HEK293T (cell line): ENCODE measurements at places on chromosomes 5 and 9.

DNA sequence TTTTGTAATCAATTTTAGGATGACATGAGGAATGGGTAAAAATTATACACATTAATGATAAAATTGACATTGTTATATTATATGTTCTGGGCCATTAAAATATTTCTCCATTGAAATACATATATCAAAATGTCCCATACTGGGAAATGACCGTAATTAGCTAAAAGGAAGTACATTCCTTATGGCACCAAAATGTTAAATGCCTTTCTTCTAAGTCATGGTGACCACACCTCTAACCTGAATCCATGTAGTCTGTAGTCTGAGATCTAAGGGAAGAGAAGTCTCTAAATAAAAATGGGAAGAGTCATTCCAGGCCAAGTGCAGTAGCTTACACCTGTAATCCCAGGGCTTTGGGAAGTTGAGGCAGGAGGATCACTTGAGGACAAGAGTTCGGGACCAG lies 10.0 kb upstream of the GDA start:
- no peak for DNase-seq

GRCh38 chr5:111454776-111455175 lies 57.6 kb downstream of the STARD4 start:
- no peak for DNase-seq

- DNase-seq, result no peak
These were observed 43.2 kb upstream of the NKX2-5 start for GRCh38 chr5:173278172-173278571.

DNA sequence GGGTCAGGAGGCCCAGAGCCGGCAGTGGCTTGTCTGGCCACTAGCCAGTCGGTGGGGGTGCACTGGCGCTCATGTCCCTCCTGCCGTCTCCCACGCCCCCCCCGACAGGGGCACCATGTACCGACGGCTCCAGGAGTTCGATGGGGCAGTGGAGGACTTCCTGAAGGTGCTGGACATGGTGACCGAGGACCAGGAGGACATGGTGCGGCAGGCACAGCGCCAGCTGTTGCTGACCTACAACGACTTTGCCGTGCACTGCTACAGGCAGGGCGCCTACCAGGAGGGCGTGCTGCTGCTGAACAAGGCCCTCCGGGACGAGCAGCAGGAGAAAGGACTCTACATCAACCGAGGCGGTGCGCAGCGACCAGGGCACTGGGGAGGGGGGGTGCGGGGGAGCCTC lies 8.1 kb downstream of the TTC16 start:
- no peak for DNase-seq

DNA sequence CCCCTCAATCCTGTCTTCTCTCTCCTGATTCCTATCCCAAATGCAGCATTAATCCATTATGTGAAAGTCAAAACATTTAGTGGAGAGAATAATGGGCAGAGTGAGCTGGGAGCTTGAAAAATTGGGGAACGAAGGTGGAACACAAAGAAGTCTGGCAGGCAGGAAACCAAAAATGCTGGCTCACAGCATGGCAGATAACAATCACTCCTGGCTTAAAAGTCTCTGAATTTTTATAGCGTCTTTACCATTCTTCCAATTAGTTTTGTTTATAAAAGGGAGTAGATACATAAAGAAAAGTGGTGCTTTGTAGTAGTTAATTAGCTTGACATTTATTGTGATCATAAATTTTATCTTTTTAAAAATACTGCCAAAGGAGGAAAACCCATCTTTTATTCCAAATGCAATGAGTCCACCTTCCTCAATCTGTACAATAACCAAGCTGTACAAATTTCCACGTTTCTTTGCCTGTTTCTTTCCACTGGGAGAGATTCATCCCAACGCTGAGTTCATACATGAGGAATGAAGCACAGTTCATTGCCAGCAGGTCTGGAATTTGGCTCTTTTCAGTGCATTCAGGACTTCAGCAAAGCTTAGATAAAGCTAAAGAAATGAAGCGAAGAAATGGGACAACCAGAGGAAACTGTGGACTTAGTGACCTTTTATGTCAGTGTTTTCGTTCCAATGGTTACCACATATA lies 174.7 kb downstream of the HMHB1 start:
- DNase-seq, result no peak

DNA sequence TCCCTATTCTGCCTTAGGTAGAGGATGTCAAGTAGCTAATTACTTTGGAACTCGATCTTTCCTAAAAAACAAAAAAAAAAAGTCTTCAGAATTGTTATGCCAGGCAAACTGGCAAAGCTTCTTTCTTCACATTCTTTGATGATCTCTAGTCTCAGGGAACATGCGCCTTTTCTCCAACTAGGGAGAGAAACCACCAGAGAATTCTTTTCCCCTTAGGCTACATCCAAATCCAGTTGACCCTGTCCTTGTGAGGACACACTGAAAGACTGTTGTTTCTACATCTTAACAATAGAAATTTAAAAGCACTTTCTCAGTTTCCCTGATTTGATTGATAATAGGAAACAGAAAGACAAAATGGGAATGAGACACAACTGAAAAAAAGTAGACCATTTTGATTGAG lies 94.7 kb upstream of the ITGA2 start:
- no peak for DNase-seq

DNA sequence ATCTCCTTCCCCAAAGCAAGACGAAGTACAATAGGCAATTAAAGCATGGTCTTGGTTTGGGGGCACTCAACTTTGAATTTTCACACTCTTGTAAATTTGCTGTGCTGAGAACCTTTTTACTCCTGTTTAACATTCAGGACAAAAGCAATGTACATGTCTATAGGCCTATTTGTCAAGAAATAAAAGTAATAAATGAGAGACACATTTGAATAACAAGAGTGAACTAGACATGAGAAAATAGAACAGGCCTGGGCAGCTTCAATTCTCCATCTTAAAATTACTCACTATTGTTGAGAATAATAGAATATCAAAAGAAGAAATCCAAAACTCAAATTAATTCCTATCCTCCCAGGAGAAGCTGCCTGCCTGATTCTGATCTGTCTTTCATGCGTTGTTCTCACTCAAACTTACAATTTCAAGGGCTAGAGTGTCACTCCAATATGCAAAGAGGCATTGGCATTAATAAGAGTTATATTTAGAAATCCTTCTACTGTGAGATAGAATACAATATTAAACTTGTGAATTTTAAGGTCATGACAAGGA lies 192.9 kb upstream of the CCNG1 start:
- DNase-seq, result no peak

GRCh38 chr5:169762338-169763095 lies 125.4 kb downstream of the DOCK2 start:
- no peak for DNase-seq
